GM12892 (cell line): ENCODE measurements at places on chromosomes 2 and 18.

DNA sequence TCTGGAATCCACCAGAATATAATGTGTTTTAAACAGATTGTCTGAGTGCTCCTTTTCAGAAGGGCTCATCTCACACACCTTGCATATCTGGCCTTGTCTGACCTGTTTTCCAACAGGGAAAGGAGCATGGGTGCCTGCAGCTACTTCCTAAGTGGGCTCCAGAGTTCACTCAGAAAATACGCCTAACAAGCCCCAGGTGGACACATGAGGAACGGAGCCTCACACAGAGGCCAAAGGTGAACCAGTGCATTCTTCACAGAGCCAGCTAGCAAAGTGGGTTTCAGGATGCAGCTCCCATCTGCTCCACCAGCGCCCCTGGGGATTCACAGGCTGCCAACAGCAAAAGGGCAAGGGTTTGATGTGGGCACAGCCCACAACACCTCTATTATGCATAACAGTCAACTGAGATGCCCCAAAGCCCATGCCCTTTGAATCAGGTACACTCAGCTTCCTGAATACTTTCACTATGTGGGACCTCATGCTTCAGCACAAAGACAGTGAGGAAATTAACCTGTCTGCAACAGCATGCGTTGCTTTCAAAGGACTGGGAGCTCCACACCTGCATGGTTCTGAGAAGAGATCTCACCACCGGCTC lies 86.6 kb downstream of the CCBE1 start:
- no peak for DNase-seq

- DNase-seq = no peak
Observed at GRCh38 chr2:643334-643733, 33.9 kb downstream of the TMEM18 start.

- DNase-seq = no peak
Observed at GRCh38 chr2:150309311-150310080, 178.0 kb downstream of the RND3 start.

GRCh38 chr2:54757500-54757899 lies 34.0 kb downstream of the EML6 start:
- no peak for DNase-seq

- DNase-seq = no peak
Observed at GRCh38 chr18:49738721-49739120, 74.6 kb downstream of the ACAA2 start.

DNA sequence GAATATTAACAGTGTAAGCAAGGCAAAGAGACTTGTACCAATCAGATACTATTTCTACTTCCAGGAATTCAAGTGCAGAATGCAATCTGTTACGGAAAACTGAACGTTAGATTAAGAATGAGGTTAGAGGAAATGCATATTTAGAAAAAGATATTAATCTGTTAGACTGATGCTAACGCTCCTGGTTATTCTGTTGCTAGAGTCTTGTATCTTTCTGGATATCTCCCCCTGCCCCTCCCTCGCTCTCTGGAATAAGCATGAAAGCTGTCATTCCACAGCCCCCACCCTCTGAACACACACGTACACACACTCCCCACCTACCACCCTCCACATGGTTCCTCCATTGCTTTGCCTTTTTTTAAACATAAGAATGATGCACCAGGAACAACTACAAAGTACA lies 24.1 kb downstream of the FIGN start:
- DNase-seq = no peak

DNA sequence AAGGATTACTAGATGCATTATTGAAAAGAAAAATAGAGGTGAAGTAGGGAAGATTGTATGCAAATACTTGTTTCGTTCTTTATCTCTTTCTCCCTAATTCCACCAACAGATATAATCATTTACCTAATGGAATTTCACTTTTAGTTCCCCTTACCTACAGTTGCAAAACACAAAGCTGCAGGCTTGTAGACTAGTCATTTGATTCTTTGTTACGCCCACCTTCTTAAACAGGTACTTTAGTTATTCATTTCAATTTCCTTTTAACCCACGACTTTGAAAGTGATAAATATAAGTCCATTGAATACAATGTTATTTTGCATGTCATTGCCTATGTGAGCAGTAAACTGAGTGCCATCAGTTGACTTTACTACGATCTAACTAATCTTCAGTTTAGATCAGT lies 3.9 kb upstream of the HRH4 start:
- DNase-seq = no peak

DNA sequence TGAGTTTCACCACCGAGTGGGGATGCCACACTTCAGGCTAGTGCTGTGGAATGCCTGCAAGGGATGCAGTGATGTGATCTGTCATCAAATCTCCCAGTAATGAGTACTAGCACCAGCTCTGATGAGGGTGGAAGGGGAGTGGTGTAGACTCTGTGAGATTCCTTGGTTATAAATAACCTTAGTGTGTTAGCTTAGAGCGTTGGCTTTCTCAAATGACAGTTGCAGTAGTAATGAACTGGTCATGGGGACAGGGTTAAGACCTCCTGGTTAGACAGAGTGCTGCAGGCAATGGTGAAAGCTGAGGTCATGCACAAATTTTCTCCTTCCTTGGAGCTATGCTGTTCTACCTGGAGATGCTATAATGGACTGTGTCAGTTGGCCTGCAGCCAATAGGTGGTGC lies 1063.4 kb upstream of the CRIM1 start:
- DNase-seq = no peak

DNA sequence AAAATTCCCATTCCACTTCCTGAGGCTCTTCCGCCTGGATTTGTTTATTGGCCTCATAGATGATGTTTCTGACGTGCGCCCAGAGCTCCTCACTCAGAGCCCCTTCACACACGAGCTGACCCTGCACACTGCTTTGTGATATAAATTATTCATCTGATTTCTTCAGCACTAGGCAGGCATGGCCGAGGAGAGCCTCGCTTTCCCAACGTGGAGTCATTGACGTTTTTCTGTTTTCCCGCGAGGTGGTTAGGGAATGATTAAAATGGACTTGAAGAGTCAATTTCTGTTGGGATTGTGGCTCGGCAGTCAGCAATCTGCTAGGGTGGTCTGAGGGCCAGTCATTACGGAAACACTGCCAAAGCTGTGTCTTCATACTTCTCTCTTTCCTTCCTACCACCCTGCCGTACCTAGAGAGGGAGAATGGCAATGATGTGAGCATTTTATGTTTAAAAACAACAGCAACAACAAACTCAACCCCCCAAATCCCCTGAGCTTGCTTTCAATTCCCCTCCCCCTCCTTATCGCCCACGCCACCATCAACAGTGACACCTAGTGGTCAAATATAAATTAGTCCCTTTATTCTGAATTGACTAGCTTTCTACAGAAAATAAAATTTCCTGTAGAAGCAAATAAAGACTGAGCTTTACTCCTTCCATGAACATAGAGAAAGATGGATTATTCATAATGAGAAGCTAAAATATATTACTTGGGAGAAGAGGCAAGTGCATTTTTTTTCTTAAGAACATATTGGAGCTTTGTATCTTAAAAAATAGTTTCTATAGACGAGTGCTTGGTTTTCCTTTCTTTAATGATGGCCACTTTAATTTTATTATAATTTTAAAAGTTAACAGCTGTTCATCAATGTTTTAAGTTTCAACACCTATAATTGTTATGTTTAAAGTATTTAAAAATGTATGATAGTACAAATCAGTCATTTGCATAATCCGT lies 285.1 kb downstream of the MTX2 start:
- peak; percentile 25 for DNase-seq

- DNase-seq = no peak
Observed at GRCh38 chr2:135620198-135620597, 88.9 kb downstream of the R3HDM1 start.

- no peak for DNase-seq
Observed at GRCh38 chr18:43278355-43278754, 1.1 kb upstream of the SYT4 start.

DNA sequence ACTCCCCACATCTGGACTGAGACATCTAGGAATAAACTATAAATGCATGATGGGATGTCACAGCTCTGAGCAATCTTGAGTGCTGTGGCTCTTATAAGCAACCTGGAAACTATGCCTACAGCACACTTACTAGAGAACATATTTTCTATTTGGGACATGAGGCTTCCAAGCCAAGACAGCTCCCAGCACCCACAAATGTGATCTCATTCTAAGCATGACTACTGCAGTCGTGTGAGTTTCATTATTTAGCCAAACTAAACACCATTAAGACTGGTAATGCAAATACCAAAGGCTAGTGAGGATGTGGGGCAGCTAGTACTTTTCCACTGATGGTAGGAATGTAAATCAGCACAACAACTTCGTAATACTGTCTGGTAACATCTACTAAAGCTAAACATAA lies 72.5 kb downstream of the RTTN start:
- no peak for DNase-seq

- no peak for DNase-seq
Observed at GRCh38 chr2:179180242-179180641, 84.4 kb downstream of the SESTD1 start.

GRCh38 chr18:21303445-21303844 lies 61.4 kb downstream of the GREB1L start:
- no peak for DNase-seq

- no peak for DNase-seq
Observed at GRCh38 chr2:233593201-233593600, 24.2 kb upstream of the UGT1A8 start.

GRCh38 chr2:150478200-150478974 lies 9.1 kb downstream of the RND3 start:
- DNase-seq = no peak

GRCh38 chr2:173943738-173944137 lies 21.4 kb downstream of the SP3 start:
- no peak for DNase-seq

GRCh38 chr2:240159251-240159839 lies 18.9 kb upstream of the OTOS start:
- DNase-seq = no peak

- DNase-seq = no peak
Observed at GRCh38 chr18:11323359-11323819, 174.0 kb upstream of the PIEZO2 start.

- no peak for DNase-seq
Observed at GRCh38 chr2:61538920-61539520, 864 bp upstream of the XPO1 start.

DNA sequence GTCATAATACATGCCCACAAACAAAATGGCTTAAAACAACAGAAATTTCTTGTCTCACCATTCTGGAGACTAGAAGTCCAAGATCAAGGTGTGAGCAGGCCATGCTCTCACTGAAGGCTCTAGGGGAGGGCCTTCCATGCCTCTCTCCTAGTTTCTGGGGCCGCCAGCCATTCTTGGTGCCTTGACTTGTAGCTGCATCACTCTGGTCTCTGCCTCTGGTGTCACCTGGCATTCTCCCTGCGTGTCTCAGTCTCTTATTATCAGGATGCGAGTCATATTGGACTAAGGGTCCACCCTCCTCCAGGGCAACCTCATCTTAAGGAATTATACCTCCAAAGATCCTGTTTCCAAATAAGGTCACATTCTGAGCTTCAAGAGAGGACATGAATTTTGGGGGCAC lies 76.1 kb downstream of the KCNF1 start:
- DNase-seq = no peak

DNA sequence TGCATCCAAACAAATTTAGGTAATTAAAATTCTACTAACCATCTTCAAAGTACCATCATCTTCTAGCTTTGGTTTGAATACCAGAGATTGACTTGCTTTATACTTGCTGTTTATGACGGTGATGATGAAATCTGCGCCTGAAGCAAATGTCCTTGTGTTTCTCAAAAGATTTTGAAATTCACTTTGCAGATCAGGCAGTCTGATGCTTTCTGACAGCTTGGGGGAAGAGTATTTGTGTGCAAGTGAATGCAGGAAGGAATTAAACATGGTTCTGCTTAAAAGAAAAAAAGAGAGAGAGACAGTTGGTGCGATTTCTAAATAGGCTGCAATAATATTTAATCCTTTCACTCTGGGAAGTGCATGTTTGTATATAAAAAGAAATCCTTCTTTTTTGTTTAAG lies 29.6 kb downstream of the CSRNP3 start:
- no peak for DNase-seq

GRCh38 chr18:2969695-2970094 lies 43.2 kb downstream of the LPIN2 start:
- no peak for DNase-seq
